ENCODE measurements at places on chromosomes 5 and 9. TPM values are rescaled to one million over a fixed set of nuclear protein-coding genes. Genes with fewer than 3 reads are reported as not detected.

TOR1B gene
- total RNA-seq: 22.6 TPM

CCDC183 gene
- 5.7 TPM for total RNA-seq

ALDOB gene
- total RNA-seq: not detected

PCDHGA4 gene
- total RNA-seq: 12.1 TPM

PCDHGC5 gene
- 3.3 TPM for total RNA-seq

IRX4 gene
- total RNA-seq: 9.5 TPM

INSYN2B gene
- not detected for total RNA-seq

MEIKIN gene
- not detected for total RNA-seq

SCGB3A2 gene
- total RNA-seq: not detected

TAF9 gene
- total RNA-seq: 38.3 TPM

SOHLH1 gene
- total RNA-seq: not detected

C5 gene
- total RNA-seq: 13.2 TPM

ENTPD2 gene
- total RNA-seq: 3.6 TPM
